ENCODE measurements at places on chromosomes 1 and 21.

DNA sequence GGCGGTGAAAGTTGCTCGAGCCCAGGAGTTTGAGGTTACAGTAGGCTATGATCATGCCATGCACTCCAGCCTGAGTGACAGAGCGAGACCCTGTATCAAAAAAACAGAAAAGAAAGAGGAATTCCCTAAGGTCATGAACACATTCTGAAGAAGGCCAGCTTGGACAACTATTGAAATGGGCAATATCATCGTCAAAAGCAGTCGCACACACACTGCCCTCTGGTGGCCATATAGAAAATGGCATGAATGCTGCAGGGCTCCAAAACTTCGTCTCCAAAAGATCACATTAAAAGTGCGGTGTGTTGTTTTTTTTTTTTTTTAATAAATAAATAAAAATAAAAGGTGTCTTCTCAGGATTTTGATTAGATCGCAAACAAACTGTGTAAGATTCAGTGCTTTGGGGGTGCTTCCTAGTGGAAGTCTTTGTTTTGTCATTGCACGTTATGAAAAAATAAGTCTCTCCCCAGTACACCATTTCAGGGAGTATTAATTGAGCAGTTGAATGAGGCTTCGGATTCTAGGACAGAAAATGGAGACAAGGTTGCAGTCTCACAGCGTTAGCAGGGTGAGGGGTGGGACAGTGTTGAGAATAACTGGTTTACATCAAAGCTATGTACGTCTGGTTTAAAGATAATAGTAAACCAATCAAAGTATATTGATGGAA is 87.5 kb upstream of the FMN2 start:
- no peak for DNase-seq

- no peak for DNase-seq
These were observed 137.5 kb downstream of the RYR2 start for GRCh38 chr1:237179503-237179902.

DNA sequence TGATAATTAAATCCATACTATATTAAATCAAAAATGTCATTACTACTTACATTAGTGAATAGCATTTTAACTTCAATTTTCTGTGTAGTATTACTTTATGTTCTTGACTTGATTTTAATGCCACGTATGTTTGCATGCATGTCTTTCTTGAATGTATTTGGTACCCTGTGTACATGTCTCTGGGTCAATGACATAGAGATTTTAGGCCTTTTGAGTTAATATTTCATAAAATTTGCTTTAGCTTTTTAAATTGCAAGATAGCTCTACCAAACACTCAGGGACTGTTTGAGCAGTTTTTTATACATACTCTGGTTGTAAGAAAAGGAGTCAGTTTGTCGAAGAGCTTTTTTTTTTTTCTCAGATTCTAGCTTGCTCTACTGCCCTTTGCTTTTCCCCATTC is 1.5 kb downstream of the MLLT11 start:
- no peak for DNase-seq

DNA sequence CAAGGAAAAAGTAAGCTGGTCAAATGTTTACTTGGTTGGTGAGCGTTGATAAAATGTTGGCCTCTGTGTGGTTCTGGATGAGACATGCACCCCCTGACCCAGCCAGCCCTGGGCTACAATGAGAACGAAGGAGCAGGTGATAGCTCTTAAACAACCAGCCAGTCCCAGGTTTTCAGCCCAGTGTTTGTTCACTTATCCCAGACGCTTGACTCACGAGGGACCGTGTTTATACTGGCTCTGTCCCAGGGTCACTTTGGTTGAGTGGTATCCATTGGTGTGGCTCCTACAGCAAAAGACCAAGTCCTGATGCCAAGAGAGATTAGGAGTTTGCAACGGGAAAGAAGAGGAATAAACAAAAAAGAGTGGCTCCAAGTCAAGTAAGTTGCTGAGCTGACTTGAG is 86.9 kb downstream of the KCNJ15 start:
- peak; percentile 87 for DNase-seq

DNA sequence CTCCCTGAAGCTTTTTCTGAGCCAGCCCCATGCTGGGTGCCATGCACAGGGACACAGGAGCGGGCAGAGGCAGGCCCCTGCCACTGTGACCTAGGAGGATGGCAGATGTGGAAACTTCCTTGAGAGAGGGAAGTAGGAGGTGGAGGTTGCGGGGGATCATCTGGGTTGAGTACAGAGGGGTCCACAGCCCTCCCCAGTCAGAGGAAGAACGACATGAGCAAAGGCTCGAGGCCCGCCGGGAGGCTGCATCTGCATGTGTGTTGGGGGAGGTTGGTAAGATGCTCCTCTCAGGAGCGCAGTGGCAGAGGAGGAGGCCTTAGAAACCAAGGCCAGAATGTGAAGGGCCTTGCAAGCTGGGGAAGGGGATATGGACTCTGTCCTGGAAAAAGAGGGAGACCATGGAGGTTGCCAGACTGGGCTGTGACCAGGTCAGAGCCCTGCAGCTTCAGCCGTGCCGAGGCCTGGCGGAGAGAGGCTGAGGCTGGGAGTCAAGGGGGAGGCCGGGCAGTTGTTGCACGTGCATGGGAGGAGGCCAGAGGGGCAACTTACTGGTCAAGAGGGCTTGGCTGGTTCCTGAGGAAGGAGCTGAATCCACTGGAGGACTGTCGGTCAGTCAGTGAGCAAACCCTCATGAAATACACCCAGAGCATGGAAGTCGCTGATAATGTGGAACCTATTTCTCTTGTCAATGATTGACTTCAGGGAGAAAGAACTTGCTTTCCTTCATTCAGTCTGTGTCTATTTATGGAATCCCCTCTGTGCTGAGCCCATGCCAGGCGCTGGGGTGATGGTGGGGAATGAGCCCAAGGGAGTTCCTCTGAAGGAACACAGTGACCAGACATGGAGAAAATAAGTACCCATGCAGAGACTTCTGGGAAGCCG is 31.7 kb downstream of the A3GALT2 start:
- DNase-seq: no peak

GRCh38 chr21:37437376-37438080 is 71.0 kb downstream of the DYRK1A start:
- no peak for DNase-seq

Measured in right atrium auricular region (tissue), 2 donors.